ENCODE measurements at places on chromosomes 6 and 20.

GRCh38 chr6:168545428-168545827, 104.4 kb downstream of the SMOC2 start:
- peak; percentile 14 for DNase-seq

DNA sequence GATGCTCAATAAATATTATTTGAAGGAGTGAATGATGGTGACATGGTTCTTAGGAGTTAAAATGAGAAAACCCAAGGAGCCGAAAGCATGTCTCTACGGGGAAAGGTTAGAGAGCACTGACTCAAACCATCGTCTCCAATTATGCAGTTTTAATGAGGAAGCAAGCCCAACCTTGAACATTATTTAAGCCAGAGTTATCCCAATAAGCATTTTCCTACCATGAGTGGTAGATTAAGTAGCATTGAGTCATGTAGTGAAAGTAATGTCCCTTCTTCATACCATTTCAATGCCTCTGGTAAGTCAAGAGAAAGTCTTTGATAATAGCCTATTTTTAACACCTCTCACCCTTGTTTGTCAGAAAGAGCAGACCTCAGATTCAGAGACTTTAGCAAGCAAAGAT, 13.5 kb downstream of the TSHZ2 start:
- no peak for DNase-seq

DNA sequence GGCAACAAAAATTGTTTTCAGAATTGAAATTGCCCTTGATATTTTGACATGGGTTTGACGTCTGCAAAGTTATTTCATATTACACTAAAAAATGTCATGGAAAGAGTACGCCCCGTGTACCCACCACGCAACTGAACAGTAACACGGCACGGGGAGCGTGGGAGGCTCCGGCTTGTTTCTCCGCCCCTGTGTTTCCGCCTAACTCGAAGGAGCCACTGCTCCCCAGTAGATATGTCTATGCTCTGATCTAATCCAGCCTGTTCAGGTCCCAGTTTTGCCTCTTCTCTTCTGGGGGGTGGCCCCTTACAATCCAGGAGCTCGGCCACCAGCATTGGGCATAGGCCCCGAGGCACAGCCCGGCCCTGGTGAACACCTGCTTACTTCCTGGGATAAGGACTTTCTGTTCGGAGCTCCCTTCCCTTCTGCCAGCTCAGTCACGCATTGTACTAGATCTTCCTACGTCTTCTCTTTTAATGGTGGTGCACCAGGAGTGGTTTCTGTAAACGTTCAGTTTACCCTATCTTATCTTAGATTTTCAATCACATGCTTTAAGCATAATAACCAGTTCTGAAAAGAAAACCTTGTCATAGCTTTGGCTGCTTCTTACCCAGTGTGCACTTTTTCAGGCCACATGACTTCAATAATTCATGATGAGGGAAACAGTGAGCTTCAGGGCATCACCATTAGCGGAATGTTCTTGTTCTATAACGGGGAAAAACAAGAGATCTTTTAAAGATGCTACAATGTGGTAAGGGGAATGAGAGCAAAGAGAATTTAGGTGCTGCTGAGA, 43.9 kb upstream of the EXOC2 start:
- no peak for DNase-seq

GRCh38 chr6:19865178-19865577, 28.0 kb downstream of the ID4 start:
- DNase-seq, result no peak

GRCh38 chr6:106446287-106446885, 85.9 kb downstream of the CRYBG1 start:
- no peak for DNase-seq

DNA sequence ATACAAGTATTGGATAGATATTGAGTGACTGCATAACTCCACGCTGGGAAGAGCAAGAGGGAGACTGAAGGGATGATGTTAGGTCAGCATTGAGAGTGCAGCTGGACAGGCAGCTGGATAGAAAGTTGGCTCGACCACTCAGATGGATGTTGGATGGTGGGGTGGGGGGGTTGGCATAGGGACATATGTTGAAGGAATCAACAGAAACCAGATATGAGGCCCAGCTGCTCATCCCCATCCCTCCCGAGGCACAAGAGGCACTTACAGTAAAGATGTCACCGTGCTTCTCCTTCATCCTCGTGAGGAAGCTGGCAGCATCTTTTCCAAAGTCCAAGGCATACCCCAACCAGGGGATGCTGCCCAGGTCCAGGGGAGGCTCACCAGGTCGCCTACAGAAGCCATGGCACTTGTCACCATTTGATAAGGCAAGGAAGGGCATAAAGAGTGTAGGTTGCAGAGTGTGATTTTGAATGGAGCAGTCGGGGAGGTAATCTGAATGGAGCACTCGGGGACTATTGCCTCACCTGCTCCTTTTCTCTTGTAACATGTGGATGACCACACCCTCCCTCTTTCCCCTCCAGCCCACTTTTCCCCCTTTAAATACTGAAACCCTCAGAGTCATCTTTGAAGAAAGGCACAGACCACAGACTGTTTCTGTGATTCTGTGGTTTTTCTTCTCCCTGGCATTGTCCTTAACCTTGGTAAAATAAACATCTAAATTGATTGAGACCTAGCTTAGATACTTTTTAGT, 18.0 kb downstream of the PTGIS start:
- no peak for DNase-seq

- DNase-seq, result peak; percentile 36
Measured at GRCh38 chr6:75230484-75231325, 12.9 kb downstream of the COX7A2 start.

DNA sequence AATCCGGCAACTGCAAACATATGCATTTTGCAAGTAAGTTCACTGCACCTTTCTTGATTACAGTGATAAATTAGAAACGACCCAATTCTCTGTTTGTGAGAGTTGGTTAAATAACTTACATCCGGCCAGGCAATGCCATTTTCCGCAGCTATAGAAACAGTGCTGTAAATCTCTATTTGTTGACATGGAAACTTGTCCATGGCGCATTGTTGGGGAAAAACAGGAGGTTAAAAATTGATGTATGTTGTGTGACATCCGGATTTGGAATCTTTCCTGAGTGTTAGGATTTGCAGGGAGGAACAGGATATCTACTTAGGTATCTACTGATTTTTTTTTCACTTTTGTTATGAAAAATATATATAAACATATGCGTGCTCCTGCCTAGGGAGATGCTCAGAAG, 66.5 kb downstream of the DLGAP4 start:
- DNase-seq, result no peak

- DNase-seq, result peak; percentile 78
Measured at GRCh38 chr6:7691675-7692452, 34.0 kb upstream of the BMP6 start.

DNA sequence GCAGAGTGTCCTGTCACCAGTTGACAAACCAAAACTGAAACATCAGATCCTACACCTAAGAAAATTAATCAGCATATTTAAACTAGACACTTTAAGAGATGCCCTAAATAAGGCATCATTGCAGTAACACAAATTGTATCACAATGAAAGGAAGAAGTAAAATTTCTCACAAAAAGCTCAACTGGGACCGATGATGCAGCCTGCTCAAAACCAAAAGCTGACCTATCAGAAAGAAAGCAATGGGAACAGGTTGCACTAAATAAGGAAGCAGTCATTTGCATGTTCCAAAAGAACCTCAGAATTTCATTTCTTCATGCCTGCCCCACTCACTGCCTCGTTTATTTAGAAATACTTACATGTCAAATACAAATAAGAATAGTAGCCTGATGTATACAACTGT, 12.1 kb downstream of the HIVEP2 start:
- no peak for DNase-seq

DNA sequence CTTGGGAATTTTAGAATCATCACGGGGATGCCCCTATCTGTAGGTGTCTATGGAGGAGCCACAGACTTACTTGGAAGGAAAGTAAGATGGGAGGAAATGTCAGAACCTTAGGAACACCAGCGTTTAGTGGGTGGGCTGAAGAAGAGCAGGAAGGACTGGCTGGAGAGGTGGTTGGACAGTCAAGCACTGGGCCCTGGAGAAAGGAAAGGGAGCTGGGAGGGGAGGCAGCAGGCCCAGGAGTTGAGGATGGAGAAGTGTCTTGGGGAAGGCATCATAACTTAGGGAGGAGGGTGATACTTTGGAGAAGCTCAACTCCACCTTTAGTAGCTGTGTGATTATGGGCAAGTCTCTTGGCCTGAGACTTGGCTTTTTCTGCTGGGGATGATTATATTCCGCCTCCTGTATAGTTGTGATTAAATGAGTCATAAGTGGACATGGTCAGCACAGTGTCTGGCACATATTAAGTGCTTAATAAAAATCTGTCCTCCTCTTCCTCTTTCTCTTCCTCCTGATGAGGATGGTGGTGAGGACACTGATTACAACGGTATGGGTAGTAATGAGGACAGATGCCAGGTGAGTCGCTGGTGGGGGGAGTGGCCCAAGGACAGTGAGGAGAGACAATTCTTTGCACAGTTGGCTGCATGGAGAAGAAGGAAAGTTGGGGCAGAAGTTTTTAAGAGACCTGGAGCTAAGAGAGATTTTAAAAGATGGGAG, 125.7 kb downstream of the TOX2 start:
- no peak for DNase-seq

DNA sequence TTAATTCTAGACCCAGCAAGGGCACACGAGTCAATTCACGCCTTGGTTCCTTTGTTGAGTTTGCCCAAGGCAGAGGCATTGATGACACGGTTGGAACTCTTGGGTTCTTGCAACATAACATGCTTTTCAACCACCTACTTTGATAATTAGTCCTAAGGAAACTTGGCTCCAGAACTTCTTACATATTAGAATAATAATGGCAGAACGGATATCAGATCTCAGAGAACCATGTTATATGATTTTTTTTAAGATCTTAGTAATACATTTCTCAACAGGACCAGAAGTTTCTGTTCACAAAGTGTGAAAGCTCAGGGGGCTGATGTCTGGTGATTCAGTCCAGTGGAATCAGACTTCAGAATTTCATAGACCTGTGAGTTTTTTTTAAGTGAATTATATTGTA, 19.2 kb downstream of the SPTLC3 start:
- no peak for DNase-seq

DNA sequence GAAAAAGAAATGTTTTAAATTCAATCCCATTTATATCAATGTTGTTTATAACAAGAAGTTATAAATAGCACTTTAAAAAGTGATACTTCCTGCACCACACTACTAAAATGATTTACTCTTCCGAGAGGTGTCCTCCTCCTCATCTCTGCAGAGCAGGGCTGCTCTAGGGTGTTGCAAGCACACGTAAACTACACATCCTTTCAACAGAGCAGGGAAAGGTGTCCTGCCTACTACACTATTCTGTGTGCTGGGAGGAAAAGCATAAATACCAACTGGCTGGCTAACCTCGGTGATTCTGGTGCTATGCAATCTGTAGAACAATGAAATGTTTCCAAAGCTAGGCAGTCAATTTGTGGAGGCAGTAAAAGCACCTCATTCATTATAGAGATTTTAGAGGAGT, 89.5 kb upstream of the MAP7 start:
- no peak for DNase-seq

DNA sequence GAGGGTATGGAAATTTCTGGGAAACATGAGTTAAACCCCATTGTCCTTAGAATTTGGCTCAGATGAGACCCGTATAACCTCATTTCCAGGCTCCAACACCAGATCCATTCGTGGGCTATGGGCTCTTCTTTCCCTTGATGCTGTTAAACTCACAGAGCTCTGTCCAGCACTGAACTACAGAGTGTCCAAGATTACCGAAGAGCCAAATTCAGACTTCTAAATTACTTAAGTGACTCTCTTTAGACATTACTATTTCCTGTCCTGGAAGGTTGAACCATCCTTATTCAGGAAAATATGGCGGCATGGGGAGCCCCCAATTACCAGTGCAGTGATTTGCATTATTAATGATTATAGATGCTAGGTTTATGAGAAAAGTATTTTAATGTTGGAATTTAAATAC, 124.9 kb upstream of the EDN1 start:
- no peak for DNase-seq

DNA sequence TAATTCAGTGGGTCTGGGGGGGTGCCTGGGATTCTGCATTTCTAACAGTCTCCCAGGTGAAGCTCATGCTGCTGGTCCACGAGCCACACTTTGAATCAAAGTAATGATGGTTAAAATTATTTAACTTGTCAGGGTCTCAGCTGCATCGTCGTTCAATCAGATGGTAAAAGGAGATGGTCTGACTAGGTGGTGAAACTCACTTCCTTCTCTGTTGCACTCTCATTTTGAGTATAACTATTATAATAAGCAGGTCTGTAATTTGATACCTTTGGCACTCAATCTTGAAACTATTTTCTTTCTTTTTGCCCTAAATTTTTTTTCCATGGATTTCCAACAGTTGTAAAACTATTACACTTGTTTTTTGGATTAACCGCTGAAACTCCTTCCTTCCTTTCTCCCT, 292.5 kb downstream of the FARS2 start:
- no peak for DNase-seq

DNA sequence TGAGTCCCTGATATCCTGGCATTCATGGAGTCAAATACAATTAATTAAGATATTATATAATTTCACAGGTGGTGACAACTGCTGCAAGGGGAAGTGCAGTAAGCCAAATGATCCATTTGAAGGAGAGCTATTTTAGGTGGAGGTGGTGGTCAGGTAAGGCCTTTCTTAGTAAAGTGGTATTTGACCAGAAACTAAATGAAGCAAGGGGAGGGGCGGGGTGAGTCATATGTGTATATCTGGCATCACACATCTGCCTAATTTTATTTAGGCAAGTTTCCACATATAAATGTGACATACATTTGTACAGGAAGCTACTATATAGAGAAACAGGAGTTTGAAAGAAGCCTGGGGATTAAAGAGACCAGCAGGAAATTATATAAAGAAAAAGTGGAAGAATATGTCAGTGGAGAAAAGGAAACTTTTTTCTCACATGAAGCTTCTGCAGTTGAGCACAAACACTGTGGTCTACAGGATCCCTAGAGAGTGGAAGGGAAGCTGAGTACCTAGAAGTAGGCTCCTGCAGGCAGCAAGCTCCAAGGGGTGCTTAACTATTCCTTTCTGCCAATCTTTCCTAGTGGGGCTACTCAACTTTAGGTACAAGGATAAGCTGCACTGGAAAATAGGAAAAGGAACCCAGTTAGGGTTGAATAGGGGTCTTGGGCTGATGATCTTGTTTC, 99.6 kb downstream of the OGFRL1 start:
- no peak for DNase-seq

GRCh38 chr6:83838727-83839126, 14.4 kb upstream of the RIPPLY2 start:
- DNase-seq, result no peak

GRCh38 chr6:167148997-167149396, 8.8 kb downstream of the GPR31 start:
- no peak for DNase-seq

DNA sequence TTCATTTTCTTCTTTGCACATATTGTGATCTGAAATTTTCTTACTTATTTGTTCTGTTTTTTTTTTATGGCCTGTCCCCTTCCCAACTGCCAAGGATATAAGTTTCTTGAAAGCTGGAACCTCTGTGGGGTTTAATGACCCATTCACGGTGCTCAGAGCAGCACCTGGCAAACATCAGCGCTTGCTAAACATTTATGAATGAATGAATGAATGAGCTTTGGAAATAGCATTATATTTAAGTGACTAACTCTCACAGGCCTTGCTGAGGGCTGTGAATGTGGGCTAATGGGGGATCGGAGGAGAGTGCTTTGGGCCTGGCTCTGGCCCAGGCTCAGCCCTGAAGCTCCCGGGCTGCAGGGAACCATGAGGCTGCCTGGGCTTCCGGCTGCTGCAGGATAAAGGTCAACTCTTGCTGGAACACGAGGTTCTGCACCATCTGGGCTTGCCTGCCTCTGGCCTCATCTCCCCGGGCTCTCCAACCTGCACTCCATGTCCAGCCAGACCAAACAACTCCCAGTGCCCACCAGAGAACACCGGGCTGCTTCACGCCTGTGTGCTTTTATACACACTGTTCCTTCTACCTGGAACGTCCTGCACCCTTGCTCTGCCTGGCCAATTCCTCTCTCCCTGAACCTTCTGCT, 14.6 kb upstream of the ARMC12 start:
- DNase-seq, result peak; percentile 1

All from ELF-1 (cell line).